ENCODE measurements at places on chromosomes 4 and X.

DNA sequence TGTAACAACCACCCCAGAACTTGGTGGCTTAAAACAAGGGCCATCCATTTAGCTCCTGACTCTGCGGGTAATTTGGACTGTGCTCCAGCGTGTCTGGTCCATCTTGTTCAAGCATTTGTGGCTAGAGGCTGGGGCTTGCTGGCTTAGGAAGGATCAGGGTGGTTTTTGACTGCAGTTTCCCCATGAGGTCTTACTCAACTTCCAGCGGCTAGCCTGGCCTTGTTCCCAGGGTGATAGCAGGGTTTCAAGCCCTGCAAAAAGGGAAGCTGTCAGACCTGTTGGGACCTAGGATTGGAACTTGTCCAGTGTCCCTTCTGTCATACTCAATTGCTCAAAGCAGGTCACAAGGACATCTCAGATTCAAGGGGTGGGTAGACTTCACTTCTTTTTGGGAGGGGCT, 205.9 kb downstream of the STIM2 start:
- no peak for DNase-seq

GRCh38 chrX:32185160-32185559, 1026.2 kb downstream of the DMD start:
- DNase-seq, result no peak

- peak; percentile 42 for DNase-seq
These were observed 49.8 kb downstream of the PDHA2 start for GRCh38 chr4:95889662-95890061.

DNA sequence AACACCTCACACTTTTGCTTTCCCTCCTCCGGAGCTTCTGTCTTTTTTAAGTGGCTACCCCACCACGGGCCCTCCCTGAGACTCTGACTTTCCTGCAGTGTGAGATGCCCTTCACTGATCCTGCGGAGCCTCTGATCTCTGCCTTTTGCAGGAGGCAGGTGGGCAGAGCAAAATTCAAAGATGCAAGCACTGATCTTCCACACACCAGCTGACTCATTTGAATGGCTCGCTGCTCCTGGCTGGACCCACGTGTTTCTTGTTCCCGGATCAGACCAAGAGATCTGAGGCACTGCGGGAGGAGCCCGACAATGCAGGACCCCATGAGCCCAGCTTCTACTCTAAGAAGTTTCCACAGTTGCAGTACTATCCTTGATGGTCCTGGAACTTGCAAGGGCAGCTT, 1607.9 kb upstream of the TENM3 start:
- no peak for DNase-seq

DNA sequence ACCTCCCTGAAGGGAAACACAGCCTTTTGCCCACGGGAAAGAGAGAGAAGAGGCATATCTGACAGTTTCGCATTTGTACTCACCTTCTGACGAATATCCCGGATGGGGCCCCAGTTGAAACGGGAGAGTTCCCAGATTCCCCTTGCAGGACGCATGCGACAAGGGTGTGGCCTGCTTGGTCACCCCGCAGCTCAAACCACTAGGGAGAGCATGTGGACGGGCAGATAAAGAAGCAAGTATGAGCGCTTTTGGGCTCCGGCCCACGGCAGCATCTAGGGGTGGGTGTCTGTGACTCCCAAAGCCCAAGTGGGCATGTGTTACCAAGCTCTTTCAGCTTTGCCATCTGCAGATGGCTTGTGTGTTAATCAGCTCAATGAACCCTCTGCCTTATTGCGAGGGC, 70.1 kb upstream of the MED14 start:
- no peak for DNase-seq

DNA sequence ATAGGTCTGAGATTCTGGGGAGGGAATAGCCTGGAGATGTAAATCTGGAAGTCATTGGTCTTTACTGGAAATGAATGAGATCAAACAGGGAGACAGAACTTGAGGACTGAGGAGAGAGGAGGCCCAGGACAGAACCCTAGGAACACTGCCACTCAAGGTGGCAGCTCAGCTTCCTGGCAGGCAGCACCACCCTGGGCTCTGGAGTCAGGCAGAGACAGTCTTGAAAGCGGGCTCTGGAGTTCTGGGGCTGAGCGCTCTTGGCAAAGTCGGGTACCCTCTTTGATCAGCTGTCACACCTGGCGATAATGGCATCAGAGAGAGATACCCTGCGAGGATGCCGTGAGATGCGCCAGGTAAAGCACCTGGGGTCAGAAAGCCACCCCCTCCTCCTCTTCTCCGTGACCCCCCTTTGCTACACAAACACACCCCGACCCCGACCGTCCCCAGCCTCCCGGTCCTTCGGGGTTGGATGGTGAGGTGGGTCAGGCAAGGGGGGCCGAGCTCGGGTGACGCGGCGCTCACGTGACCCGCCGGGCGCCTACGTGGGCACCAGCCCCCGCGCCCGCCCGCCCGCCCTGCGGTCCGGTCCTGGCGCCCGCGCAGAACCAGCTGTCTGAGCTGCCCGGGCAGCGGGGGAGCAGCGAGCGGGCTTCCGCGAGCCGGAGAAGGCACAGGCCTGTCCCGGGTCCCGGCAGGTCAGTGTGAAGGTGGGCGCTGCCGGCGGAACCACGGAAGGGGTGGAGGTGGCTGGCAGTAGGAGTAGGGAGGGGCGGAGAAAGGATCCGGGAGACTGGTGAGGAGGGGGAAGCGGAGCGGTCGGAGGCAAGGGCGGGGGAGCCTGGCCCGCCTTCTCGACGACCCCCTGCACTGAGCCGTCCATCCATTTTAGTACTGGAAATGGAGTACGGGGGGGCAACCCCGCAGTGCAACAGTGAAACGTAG, at the start of gene TCEAL3:
Gene TCEAL3 (plus strand): TSS at position 600 of the 942 bp plus-strand sequence. CDS start 1,102 bp downstream, outside the sequence.
- peak; percentile 36 for DNase-seq

DNA sequence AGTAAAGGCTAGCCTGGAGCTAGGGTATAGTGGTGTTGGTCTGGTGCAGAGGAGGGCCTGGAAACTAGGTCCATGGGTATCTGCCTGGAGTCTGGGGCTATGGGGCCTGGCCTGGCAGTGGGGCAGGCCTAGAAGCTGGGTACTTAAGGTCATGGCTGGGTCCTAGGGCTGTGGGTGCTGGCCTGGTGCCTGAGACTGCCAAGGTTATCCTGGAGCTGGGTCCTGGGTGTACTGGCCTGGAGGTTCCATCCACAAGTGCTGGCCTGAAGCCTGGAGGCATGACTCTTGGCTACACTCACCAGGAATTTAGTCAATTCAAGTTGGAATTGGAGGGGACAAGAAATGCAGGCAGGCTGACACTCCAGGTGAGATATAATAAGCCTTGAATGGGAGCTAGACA, 108.4 kb upstream of the ZCCHC13 start:
- no peak for DNase-seq

GRCh38 chr4:121824171-121824527, 466 bp upstream of the CCNA2 start:
- no peak for DNase-seq

GRCh38 chr4:133550436-133550835, 401.3 kb downstream of the PCDH10 start:
- DNase-seq, result no peak

- DNase-seq, result peak; percentile 24
These were observed 25.6 kb upstream of the ABCB7 start for GRCh38 chrX:75181721-75182120.

GRCh38 chrX:151675121-151675746, 20.0 kb upstream of the PRRG3 start:
- DNase-seq, result no peak

GRCh38 chr4:39893693-39894072, 84.0 kb downstream of the PDS5A start:
- no peak for DNase-seq

- DNase-seq, result no peak
These were observed 99.1 kb upstream of the RXFP1 start for GRCh38 chr4:158422546-158422945.

- no peak for DNase-seq
These were observed 67.4 kb upstream of the QRFPR start for GRCh38 chr4:121448231-121448630.

DNA sequence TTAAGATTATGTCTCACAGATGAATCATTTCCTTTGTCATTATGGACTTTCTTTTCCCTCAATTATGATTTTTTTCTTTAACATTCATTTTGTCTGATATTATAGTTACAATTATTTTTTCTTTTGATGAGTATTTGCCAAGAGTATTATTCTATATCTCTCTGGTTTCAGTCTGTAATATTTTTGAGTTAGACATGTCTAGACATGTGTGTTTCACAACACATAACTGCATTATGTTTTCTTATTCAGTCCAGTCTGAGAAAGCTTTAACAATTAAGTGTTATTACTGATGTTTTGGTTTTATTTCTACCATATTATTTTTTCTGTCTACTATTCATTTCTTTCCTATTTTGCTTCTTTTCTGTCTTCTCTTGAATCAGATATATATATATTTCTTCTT, 108.3 kb upstream of the MID1IP1 start:
- DNase-seq, result no peak

GRCh38 chrX:149527705-149528104, 13.1 kb upstream of the EOLA1 start:
- DNase-seq, result peak; percentile 26

GRCh38 chr4:166277401-166277800, 404.4 kb downstream of the TLL1 start:
- DNase-seq, result no peak

DNA sequence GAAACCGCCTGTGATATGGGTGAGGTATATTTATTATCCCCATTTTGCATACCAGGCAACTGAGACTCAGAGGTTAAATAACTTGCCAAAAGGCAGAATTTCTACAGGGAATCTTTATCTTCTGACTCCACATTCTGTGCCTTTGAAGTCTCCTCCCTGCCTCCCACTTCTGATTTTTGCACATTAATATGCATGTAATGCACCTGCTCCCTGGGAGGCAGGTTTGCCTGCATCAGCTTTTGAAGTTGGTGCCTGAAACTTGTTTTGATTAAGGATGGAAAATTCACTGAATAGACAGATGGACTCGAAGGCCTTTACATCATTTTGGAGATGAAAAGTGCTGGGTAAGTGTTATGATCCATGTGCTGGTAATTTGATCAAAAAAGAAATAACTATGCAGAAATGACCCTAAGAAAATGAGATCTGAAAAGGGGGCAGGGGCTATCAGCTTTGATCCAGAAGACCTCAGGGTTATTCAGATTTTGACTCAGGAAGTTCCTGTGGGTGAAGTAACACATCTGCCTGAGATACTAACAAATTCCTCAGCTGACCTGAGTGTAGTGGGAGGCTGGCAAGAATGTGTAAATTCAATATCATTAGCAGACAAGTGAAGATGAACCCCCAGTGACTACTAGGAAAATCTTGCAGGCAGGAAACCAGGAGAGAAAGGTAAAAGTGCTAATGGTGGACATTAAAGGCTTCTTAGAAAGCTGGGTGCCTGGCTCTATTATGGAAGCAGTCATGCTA, 167.5 kb upstream of the BOD1L1 start:
- no peak for DNase-seq

- DNase-seq, result no peak
These were observed 28.6 kb upstream of the OGT start for GRCh38 chrX:71504346-71504745.

GRCh38 chrX:1387141-1387776, 4.7 kb downstream of the SLC25A6 start:
- no peak for DNase-seq

DNA sequence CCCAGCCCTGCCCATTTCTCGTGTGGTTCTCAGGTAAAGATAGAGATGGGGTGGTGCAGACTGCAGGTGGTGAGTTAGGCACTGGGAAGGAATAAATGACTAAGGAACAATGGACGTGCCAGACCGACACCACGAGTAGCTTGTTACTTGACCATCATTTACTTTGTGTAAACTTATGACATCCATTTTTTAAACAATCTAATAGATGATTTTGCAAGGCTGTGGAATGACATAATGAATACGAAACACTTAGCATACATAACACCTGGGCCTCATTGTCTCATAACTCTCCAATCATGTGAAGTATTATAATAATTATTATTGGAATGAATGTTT, 137.3 kb upstream of the CPEB2 start:
- no peak for DNase-seq

GRCh38 chrX:9163214-9163709, 129.3 kb upstream of the FAM9B start:
- DNase-seq, result no peak

DNA sequence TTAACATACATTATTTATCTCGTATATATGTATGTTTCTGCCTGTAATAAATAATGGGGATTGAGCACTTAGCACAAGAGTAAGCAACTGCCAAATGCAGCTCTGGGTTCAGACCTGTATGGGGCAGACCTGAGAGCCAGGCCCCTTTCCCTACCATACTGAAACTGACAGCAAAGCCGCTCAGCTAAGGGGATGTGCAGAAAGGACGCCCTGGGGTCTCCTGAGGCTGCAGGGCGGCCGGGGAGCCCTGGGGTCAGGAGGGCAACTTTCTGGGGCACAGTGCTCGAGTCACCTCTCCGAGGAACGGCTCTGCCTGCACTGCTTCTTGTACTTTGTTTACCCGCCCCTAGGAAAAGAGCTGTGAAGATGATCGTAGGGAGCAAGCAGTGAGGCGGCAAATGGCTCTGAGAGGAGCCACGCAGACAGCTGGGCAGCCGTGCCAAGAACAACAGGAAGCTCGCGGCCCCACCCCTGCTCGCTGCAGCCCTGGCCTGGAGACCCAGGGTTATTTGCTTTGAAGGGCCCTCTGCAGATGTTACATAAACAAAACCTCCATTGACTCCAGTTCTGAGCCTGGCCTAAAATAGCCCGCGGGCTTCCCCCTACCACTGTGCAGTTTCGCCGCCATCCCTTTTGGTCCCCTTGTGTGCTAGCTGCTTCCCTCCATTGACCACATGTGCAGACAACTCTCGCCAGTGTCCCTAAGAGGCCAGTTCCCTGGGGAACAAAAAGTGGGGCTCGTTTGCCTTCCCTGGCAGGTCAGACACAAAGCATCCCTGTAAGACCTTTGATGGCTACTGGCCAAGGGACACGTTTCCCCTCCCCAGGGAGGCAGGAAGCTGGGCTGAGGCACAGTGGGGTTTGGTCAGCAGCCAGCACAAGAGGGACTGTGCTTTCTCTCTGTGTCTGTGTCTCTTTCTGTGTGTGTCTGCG, 111.3 kb upstream of the LNX1 start:
- peak; percentile 73 for DNase-seq

DNA sequence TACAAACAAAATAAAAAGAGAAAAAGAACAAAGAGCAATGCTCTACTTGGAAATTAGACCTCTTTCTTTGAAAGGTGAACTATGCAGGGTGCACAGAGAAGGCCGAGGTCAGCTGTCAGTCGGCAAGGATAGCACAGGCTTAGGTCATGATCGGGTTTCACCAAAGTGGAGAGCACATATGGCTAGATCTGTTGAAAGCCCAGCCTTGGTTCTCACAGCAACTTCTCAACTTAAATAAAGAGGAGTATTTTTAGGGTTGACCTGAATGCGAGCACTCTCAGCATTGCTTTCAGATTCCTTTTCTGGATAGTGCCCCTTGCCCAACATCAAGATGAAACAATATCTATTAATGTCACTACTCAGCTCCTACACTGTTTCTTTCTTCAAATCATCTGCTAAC, 122.9 kb upstream of the GPC4 start:
- no peak for DNase-seq

DNA sequence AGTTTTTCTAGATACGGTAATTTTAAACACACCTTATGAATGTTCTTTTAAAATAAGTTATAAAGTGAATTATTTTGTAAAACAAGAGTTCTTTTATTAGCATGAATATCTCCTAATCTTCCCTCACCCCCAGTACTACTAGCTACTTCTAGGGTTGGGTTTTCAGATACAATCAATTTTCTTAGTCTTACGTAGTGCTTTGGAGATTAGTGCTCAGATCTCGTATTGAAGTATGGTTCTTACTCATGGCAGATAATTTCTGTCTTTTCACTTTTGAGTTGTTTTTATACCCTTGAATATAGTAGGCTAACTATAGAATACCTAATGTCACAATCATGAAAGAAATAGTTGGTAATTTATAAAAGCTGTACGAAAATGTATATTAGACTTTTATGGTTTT, 43.2 kb downstream of the CDKL5 start:
- no peak for DNase-seq

- peak; percentile 5 for DNase-seq
These were observed 11.6 kb upstream of the GDPD2 start for GRCh38 chrX:70411475-70411874.
